T-cell (primary cell): ENCODE measurements at places on chromosomes 12 and 14.
A peak's percentile ranks its signal among the peaks of the same experiment; 100 is the strongest.

DNA sequence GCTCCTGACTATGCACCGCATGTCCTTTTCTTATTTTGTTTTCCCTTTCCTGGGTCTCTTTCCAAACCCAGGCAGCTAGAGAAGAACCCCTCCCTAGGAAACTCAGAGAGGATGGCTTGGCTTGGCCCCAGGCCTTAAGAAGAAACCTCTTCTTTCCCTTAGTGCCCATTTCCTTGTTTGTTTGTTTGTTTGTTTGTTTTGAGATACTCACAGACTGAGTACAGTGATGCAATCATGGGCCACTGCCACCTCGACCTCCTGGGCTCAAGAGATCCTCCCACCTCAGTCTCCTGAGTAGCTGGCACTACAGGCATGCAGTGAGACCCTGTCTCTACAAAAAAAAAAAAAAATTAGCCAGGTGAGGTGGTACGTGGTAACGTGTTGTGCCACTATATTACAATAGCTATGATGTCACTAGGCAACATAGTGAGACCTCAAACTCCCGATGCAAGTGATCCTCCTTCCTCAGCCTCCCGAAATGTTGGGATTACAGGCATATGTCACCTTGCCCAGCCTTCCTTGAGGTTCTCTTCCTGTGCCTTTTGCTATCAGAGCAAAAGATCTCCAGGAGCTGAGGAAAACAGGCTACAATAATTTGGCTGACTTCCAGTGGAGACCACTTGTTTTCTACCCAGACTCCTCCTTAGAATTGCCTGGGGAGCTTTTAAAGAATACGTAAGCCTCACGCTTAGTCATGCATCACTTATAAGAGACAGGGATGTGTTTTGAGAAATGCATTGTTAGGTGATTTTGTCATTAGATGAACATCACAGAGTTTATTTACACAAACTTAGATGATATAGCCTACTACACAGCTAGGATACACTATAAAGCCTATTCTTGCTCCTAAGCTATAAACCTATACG, 34.5 kb upstream of the LGALS3 start:
- no peak for DNase-seq

DNA sequence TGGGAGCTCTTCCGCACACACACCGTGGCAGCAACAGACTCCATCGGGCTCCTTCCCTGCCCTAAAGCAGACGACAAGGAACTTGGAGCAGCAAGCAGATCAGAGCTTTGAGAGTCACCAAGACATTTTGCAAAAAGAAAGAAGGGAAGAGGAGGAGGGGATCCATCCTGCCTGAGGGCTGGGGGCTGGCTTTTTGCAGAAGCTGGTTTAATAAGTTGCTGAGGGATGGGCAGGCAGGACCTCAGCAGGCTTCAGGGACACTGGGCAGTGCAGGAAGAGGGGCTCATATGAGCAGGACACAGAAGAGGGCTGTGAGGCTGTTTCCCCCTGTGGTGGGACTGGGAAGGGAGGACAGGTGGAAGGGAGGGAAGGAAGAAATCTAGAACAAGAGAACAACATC, 133.4 kb upstream of the GSC start:
- DNase-seq = no peak

DNA sequence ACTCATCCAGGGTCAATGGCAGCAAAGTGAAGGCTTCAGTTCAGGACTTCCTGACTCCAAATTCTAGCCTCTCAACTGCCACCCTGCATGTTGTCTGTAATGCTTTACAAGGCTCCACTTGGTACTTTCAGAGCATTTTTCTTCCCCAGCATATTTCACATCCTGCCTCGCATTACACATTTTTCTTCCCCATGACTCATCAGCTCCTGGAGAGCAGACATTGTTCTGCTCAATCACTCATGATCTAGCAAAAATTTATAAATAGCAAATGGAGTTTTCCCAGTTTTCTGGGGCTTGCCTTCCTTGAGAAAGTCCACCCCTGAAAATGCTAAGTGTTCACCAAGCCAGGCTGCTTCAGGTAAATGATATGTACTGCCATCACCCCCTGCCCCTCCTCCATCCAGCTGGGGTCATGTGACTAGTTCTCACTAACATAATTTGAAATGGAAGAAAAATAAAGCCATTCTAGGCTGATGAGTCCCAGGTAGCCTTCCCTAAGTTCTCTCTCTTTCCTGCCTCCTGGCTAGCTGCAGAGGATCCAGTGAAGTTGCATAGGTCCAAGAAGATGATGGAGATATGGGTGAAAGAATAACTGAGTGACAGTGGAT, 69.4 kb downstream of the ARMH4 start:
- no peak for DNase-seq

- no peak for DNase-seq
Observed at GRCh38 chr14:78508023-78508422, 337.9 kb downstream of the NRXN3 start.

- no peak for DNase-seq
Observed at GRCh38 chr14:98408713-98409112, 863.3 kb downstream of the BCL11B start.

DNA sequence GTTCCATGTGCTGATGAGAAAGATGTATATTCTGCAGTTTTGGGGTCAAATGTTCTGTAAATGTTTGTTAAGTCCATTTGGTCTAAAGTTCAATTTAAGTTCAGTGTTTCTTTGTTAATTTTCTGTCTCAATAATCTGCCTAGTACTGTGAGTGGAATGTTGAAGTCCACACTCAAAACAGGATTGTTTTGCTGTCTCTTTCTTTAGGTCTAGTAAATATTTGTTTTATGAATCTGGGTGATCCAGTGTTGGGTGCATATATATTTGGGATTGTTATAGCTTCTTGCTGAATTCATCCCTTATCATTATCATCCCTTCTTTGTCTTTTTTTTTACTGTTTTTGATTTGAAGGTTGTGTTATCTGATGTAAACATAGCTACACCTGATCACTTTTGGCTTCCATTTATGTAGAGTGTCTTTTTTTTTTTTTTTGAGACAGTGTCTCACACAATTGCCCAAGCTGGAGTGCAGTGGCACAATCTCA, 26.0 kb upstream of the PRPF39 start:
- no peak for DNase-seq

DNA sequence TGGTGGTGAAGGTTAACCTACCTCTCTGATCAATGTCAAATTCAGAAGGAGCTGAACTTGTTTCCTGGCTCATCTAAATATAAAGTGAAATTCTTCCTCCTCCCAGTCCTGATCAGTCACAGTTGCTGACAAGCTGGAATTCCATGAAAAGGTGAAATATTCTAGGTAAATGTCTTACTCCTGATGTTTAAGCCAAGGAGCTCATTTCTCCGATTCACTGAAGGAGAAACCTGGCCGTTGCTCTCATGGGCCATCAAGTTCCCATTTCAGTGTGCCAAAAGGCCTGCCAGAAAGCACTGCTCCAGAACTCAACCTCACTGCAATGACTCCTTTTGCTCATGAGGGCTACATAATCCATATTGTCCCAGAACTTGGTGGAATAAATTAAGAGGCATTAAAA, 707.5 kb downstream of the GALC start:
- DNase-seq = no peak

GRCh38 chr12:65825507-65826352, 1.4 kb downstream of the HMGA2 start:
- no peak for DNase-seq

DNA sequence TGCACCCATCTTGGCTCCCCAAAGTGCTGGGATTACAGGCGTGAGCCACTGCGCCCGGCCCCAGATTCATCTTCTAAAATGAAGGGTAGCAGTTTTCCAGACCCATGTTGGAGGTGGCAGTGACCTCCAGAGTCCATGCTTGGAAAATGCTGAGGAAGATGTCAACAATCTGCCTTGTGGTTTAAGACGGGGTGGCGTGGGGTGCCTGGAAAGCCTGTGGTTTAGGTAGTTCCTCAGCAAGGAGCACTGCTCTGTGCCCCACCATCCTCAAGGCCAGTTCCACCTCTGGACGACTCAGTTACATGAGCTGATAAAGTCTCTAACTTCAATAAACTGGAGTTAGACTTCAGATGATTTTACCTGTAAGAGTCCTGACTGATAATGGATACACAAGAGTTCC, 48.6 kb downstream of the DRAM1 start:
- no peak for DNase-seq

DNA sequence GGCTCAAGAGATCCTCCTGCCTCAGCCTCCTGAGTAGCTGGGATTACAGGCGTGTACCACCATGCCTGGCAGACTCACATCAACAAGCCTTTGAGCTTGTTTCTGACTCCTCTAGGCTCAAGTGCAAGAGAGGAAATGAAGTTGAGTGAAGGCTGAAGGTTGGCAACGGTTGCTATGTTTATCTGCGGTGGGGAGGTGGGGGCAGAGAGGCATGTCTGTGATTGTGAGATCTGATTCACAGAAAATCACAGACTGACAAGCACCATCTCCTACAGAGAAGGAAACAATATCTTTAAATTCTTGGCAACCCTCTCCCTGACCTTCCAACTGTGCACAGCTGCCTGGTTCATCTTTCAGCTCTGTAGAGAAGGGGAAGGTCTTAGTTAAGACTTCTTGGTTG, 22.1 kb upstream of the NINJ2 start:
- DNase-seq = peak; percentile 85

- no peak for DNase-seq
Observed at GRCh38 chr12:570921-571794, 92.1 kb downstream of the NINJ2 start.

- no peak for DNase-seq
Observed at GRCh38 chr14:42110167-42110566, 503.5 kb downstream of the LRFN5 start.

GRCh38 chr12:96047229-96048211, 12.1 kb upstream of the LTA4H start:
- DNase-seq = no peak

DNA sequence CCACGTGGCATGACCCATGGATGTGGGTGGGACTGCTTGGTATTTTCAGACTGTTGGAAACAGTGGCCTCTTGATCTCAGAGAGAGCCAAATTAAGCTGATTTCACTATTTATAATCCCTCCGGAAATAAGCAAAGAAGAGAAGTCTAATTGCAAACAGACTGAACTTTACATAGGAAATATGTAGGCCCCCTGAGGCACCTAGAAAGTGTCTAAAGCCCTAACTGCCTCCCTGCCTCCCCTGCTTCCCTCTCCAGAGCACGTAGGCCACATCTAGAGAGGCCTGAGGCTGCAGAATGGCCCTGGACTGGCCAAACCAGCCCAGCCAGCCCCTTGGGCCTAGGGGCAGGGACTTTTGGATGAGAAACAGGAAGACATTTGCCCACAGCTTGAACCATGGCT, 123.8 kb downstream of the ZFP36L1 start:
- DNase-seq = no peak

GRCh38 chr12:28027947-28028724, 55.6 kb upstream of the PTHLH start:
- no peak for DNase-seq

DNA sequence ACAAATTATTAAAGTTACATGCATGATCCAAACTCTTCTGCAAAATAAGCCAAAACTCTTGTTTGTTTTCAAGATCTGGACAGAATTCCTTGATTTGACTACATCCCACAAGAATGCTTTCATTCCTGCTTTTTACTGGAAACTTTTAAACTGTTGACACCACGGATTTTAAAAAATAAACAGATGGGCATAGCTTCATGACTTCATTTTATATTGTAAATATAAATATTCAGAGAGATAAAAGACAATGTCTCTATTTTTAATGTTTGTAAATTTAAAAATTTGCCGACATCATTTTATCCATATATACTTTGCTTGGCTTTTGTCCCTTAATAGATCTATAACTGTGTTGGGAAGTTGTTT, 134.3 kb upstream of the DCN start:
- DNase-seq = no peak

DNA sequence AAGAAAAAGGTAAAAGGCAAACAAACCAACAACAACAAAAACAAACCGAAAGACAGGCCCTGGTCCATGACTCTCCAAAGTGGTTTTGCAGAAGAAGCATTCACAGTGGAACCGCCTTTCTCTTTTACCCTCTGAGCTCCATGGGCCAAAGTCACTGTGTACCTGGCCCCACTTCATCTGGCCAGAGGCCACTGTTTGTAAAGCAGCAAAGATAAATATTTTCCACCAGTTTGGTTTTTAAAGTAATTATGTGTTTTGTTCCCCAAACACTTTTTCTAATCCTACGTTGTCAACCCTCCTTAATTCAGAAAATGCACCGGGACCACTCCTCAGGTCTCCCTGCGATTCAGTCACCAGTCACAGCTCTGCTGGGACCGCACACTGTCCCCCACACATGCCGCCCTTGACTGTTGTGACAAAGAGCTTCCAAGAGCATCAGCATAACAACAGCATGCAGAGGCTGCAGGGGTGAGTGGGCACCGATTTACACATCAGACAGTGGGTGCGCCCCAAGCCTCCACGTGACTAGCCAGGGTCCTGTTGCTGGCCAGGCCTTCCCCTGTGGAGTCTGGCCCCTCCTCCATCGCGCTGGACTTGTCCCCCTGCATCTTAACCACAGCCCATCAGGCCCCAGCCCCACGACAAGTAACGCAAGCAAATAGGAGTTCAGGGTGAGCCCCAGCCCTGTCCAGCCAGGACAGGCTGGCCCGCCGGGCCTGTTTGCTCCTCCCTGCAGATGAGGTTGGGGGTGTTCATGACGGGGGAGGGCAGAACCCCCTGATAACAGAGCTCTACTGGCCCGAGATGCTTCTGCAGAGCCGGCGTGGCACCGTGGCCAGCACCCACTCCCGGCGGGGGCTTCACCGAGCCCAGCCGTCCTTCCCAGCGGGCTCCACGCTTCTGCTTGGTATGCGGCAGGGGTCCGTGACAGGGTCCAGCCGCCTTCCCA, 65.2 kb upstream of the DIO3 start:
- DNase-seq = no peak

DNA sequence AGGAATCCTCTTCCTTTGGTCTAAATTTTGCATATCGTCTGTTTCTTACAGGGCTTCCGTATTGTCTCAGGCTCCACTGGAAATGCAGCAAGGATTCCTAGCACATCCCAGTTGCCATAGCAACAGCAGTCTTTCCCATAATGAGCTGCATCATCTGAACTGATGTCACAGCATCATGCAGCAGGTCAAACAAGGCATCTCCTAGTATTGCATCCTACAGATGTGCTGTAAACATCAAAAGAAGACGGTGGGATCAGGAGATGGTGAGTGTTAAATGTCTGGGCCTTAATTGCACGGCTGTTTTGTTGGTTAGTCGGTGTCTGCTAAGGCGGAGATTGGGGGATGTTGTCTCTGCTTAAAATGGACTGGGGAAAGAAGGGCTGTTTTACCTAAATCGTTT, at the start of gene AKAP6:
Gene AKAP6 (plus strand): TSS at position 153 of the 400 bp plus-strand sequence. CDS start 104,196 bp downstream, outside the sequence.
- DNase-seq = no peak

- DNase-seq = no peak
Observed at GRCh38 chr12:3020850-3021435, 56.2 kb upstream of the TSPAN9 start.

DNA sequence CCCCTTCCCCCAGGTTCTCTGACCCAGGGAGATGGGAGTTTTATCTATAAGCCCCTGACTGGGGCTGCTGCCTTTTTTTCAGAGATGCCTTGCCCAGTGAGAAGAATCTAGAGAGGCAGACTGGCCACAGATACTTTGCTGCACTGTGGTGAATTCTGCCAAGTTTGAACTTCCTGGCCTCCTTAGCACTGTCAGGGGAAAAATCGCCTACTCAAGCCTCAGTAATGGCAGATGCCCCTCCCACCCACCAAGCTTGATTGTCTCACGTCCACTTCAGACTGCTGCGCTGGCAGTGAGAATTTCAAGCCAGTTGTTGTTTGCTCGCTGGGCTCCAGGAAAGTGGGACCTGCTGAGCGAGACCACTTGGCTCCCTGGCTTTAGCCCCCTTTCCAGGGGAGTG, 31.7 kb downstream of the KLRK1 start:
- DNase-seq = no peak
